Hematopoietic multipotent progenitor cell (in vitro differentiated cells): ENCODE measurements at places on chromosomes 11 and 22.

GRCh38 chr11:103942646-103943045, 93.8 kb upstream of the DDI1 start:
- no peak for DNase-seq

- DNase-seq = no peak
Measured at GRCh38 chr11:134339756-134340155, 8.0 kb downstream of the GLB1L2 start.

DNA sequence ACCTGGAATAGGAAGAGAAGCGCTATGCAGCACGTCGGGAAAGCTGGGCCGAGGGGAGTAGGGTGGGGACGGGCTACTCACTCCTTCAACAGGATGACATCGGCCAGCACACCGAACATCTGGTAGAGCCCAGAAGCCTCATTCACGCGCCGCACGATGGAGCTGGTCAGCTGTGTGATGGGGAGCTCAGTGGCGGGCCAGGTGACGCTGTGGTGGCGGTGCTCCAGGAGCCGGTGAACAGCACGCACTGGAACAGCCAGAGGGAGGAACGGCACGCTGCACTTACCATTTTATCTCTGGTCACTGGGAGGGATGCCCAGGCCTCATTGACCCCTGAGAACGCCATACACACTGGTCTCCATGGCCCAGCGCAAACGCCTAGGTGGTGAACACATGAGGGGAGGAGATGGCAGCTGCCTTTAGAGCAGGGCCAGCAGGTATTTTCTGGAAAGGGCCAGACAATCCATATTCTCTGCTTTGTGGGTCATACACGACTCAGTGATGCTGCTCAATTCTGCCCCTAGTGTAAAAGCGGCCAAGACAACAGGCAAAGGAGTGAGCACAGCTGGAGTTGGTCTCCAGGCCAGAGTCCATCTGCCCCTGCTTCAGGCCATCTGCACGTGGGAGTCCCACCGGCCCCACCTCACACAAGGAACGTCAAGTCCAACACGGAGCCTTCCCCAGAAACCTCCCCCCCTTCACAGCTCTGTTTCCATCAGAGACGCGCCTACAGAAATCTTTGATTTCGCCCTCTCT, 8.8 kb downstream of the FOXRED2 start:
- no peak for DNase-seq

GRCh38 chr11:115924744-115925567, 420.7 kb upstream of the CADM1 start:
- no peak for DNase-seq

DNA sequence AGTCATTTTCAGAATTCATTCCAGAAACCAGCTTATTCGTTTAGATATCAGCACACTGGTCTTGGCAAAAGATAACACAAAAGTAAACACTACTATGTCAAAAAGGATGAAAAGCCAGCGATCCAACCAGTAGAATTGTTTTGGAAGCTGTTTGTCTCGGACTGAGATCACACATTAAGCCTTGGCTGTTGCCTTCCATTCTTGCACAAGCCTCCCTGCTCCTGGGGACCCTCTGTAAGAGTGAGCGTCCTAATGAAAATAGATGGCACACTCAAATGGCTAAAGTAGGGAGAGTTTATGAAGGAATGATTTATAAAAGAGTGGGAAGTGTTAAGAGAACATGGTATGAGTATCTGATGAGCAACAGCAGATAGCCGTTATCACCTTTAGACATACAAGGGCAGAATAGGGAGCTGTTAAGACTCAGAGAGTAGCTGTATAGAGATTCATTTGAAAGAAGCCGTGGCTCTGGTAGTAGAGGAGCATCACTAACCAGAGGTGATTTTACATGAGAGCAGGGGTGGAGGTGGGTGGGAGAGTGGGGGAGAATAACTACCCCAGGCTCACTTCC, 25.2 kb downstream of the PDE3B start:
- DNase-seq = no peak
